Right renal pelvis (tissue), 4 donors: ENCODE measurements at places on chromosomes 5 and 9. TPM values are rescaled to one million over a fixed set of nuclear protein-coding genes. Genes with fewer than 3 reads are reported as not detected.

DNA sequence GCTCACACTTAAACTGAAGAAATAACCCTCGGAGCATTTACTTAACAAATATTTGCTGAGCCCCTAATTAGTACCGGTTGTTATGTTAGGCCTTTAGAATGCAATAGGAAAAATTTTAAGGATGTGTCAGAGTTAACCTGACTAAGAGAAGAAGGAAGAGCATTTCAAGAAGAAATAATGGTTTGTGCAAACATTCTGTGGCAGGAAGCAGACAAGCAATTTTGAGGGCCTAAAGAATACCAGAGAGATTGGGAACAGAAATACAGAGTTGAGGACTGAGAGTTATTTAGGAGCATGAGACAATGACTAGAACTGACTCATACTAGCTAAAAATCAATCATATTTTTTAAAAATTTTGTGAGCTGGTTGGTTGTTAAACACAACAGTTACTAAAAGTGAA, 218.8 kb downstream of the PRR16 start:
- no peak for DNase-seq

- no peak for DNase-seq
Measured at GRCh38 chr5:123647066-123647465, 135.1 kb downstream of the CSNK1G3 start.

DNA sequence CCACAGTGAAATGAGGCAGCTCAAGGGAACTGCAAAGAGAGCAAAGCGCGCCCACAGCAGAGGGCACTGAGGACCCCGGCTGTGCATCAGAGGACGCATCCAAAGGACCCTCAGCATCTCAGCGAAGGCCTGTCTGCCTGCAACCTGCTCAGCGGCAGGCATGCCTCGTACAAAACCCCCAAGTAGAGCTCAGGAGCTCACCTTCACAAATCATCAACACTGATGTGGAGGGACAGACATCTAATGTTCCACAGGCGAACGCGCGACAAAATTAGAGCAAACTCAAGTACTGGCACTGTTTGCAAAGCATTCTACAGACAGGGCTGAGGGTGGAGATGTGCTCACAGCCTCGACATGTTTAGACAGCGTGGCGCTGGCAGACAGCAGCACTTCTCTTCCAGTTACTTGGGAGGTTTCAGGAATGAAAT, 81.0 kb downstream of the DCP2 start:
- no peak for DNase-seq

DNA sequence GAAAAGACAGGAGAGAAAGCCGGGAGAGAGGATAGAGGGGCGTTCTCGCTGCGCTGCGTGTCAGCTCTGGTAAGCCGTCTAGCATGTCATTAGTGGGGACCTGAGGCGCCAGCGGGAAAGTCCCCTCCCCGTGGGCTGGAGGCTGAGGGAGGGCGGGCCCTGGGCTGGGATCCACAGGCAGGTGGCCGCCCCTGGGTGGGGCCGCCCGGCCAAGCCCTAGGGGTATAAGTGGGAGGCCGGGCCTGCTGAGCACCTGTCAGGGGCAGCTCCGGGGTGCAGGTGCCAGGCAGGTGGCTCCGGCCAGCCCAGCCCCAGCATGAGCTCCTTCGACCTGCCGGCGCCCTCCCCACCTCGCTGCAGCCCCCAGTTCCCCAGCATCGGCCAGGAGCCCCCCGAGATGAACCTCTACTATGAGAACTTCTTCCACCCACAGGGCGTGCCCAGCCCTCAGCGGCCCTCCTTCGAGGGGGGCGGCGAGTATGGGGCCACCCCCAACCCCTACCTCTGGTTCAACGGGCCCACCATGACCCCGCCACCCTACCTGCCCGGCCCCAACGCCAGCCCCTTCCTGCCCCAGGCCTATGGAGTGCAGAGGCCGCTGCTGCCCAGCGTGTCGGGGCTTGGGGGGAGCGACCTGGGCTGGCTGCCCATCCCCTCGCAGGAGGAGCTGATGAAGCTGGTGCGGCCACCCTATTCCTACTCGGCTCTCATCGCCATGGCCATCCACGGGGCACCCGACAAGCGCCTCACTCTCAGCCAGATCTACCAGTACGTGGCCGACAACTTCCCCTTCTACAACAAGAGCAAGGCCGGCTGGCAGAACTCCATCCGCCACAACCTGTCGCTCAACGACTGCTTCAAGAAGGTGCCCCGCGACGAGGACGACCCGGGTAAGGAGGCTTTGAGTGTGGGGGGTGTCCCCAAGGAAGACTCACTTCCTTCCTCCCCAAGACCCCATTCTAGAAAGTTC, at the start of gene FOXI1:
Gene FOXI1 (plus strand): TSS at position 256 of the 970 bp plus-strand sequence. CDS start 61 bp downstream, at position 317.
- DNase-seq: no peak

DNA sequence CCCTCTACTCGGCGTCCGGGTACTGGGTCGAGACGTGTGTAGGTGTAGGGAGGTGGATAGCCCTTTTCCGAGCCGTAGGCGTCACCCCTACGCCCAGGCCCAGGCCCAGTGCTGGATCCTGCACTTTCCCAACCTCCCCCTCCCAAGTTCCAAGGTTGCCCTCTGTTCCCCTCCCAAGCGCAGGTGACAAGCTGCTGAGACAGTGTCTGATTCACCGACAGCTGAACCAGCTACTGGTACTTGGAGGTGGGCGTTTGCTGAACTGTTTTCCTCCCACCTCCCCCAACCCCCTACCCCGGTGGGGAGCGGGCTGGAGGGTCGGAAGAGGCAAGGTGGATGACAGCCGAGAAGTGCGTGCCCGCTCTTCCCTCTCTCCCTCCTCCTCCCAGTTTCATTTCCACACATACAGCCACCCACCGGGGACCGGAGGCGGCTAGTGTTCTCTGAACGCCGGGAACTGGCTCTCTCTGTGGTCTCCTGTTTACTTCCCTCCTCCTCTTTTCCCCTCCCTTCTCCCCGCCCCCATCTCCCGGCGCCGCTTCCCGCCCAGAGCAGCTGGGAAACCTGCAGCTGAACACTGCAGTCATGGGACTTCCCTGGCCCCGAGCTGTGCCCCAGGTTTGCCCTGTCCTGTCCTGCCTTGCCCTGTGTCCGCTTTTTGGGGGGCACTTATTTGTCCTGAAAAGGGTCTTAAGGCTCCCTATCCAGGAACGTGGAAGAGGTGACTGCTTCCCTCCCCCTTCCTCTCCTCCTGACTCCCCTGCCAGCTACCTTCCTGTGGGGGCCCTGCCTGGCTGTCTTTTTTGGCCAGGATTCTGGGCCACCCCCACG, 6.2 kb upstream of the KLF9 start:
- DNase-seq: no peak

GRCh38 chr5:136053336-136054141, 24.8 kb downstream of the TGFBI start:
- no peak for DNase-seq

DNA sequence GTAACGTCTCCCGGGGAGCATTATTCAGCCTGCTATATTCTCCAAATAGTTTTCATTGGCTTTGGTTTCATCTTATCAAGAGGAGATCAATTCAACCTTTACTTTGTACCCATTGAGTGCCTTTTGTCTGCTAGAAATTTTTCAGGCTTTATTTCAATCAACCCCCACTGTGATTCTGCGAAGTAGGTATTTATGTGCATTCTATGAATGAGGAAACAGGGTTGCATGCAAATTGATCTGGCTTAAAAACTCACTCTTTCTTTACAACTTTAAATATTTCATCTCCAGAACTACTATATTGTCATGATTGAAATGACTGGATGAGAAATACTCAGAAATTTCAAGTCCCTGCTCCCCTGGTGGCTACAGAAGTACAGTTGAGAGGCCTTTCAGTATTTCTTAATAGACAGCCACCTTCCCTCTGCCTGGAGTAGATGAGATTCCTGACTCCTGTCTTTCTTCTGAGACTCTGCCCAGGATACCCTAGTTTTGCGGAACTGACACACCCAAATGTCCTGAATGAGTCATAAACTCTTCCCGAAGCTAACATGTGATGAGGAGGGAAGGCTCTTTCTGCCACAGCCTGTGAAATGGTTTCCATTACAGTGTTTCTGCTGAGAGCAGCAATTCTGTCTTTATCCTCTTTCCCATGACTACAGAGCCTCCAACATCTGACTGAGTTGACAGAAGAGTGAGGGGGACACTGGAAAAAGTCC, 52.6 kb upstream of the TNC start:
- no peak for DNase-seq

DNA sequence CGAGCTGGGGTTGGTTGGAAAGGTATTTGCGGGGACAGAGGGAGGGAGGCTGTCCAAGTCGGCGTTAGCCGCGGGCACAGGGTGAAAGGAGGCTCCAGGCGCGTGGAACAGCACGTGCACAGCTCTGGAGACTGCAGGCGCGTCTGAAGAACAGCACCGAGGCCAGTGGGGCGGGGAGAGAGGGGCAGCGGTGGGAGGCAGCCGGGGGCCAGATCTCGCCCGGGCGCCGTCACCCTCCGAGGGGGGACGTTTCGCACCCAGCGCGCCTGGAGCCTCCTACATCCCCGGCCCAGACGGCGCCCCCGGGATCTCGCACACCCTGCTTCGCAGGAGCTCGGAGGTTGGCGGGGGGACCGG, 79.6 kb downstream of the NTNG2 start:
- DNase-seq: no peak

GRCh38 chr5:149280124-149280523, 8.5 kb downstream of the AFAP1L1 start:
- DNase-seq: no peak

DNA sequence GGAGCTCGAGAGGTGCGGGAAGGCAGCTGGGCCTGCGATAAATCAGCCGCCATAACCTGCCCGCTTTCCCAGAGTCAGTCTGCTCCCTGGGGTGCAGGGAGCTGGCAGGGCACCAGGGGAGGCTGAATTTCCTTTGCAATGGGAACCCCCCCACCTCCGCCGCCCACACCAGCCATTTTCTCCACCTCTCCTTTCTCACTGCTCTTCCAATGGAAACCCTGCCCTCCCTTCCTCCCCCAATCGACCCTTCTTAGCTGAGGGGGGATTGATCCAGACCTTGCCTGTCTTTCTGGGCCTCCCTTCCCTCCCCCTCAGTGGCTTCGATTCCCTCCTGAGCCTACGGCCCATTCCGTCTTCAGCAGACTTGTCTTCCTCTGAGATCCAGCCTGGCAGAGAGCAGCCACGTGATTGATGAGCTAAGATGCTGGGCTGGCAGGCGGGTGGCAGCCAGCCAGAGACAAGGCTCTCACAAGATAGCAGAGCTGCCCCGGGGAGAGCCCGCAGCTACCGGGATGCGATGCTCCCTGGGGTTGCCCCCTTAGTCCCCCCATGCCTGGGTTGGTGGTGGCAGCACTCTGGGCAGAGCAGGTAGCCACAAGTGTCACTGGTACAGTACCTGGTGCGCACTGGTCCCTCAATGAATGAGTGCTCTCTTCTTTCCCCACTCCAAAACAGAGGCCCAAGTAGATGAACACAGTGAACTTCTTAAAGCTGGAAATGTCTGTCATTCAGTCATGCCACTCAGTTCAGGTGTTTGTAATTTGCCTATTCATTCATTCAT, 53.7 kb upstream of the FABP6 start:
- DNase-seq: no peak

DNA sequence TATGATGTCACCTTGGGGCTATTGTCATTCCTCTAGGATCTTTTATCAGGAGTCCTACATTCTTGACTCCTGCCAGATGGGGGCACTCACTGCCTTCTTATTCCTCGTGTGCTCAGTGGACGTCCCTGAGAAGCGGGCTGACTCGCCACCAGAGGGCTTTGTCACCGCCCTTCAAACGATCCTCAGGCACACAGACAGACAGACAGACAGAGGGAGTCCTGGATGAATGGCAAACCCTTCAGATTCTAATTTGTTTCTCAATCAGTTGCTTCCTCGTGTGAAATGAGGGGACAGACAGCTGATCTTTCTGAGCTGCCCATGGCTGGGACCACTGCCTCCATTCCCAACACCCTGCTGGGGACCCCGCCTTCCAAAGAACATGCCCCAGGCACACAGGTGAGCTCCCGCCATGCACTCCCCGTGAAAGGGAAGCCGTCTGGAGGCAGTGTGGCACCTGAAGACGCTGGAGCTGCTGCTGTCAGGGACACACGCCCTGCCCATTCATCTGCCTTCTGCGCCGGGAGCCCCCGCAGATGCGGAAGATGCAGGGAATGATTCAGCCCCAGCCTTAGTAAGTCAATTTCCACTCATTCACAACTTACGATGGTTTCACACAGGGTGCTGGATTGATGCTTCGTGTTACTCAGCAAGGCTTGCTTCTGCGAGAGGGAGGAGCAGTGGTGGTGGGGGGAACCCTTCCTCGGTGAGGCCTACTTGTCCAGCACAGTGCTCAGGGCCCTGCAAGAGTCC, 24.9 kb upstream of the SH3PXD2B start:
- peak; percentile 74 for DNase-seq

DNA sequence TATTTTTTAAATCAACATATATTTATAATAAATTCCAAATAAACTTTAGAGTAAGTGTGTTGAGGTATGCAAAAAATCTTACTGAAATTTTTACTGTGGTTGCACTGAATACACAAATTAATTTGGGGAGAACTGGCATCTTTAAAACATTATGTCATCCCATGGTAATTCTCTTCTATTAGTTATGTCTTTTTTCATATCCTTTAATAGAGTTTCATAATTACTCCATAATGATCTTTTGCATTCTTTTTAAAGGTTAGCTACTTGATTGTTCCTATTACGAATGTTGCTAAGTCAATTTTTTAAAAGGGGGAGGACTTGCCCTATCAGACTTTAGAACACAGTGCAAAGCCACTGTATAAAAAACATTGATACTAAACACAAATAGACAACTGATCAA, 26.8 kb downstream of the SSBP2 start:
- no peak for DNase-seq

DNA sequence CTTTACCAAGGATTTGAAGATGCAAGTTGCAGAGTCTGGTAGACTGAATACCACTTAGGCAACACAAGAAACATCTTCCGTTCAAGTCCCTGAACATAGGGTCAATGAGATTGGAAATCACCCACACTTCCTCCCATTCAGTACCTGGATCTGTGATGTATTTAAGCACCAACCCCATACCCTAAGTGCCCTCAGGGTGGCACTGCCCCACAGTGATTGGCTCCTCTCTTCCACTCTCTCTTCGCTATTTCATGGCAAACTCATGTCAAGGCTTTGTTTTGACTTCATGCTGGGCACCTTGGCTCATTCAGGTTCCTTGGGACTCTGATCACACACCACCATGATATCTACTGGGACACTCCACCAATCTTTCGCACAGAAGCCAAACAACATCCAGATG, 53.7 kb downstream of the GGTA1 start:
- no peak for DNase-seq

GRCh38 chr5:54207566-54207965, 102.8 kb downstream of the ARL15 start:
- no peak for DNase-seq

- no peak for DNase-seq
Measured at GRCh38 chr9:116497095-116497890, 189.8 kb upstream of the TRIM32 start.

The LHX3 gene
- not detected for polyA plus RNA-seq

The PCDHA12 gene
- polyA plus RNA-seq: 0.10 TPM

The NEUROG1 gene
- polyA plus RNA-seq: not detected
